ENCODE measurements at places on chromosomes 5 and 9.

- no peak for DNase-seq
Measured at GRCh38 chr9:3200331-3200774, 325.4 kb downstream of the RFX3 start.

DNA sequence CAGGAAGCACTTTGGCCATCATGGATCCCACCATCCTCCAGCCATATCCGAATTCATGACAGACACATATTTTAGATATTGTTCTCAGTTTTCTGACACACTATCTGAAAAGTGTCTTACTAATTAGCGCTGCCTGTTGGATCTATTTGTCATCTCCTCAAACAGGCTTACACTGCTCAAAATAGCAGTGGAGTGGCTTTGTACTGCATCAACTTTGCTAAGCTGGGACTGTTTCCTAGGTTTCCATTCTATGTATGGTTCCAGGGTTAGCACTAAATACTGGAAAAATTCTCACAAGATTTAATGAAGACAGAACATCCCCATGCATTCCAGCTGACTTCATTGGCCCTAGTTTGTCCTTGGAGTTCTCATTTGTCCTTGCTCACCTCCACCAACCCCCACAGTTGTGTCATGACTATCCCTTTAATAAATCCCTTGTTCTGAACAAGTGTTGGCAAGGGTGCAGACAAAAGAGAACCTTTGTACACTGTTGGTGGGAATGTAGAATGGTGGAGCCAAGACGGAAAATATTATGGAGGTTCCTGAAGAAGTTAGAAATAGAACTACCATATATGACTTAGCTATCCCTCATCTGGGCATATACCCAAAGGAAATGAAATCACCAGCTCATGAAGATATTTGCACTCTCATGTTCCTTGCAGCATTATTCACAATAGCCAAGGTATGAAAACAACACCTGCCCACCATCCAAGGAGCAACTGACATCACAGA is 136.5 kb upstream of the RAI14 start:
- DNase-seq = no peak

DNA sequence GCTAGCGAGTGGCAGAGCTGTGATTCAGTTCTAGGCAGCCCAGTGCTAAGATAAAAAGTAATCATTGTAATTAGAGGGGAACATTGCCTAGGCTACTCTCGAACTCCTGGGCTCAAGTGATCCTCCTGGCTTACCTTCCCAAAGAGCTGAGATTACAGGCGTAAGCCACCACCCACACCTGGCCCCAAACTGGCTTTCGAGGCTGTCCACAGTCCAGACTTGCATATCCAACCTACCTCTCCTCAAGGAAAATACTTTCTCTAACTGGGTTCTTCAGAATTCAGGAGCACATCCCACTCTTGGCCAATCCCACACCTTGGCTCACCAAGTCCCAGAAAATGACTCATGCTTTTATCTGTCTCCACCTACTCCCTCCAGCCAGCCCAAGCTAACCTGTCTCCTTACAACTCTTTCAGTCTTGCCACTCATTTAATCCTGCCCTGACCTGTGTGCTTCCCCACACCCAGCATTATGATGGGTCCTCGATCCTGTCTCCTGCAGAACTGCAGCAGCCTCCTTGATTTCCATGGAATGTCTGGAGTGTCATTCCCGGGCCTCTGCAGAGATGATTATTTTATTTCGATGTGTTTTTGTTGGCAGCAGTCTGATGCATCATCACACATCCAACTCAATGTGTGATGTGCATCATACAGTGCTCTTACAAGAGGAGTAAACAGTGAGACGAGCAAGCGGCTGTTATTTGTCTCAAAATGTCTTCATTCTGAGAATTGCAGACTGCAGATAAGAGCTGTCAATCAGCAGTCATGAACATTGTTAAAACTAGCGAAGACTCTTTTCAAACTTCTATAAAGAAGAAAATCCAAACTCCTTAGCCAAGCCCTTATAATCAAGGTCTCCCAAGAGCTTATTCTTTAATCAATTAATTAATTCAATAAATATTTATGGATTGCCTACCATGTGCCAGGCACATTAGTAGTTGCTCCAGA is 167.3 kb downstream of the SEC61B start:
- no peak for DNase-seq

DNA sequence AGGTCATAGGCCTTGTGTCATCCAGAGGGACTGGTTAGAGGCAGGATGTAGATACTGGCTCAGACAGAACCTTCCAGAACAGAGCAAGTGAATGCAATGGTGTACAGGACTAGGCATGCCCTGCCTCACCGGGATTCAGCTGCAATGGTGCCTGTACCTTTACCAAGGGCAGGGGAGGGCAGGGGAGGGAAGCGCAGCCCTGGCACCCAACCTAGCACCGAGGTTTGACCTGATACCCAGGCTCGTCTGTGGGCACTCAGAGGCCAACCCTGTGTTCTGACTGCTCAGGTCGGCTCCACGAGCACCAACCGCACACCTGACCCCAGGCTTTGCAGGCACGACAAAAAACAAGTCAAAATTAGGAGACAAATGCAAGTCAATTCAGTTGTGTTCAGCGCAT is 47.3 kb upstream of the GFPT2 start:
- no peak for DNase-seq

DNA sequence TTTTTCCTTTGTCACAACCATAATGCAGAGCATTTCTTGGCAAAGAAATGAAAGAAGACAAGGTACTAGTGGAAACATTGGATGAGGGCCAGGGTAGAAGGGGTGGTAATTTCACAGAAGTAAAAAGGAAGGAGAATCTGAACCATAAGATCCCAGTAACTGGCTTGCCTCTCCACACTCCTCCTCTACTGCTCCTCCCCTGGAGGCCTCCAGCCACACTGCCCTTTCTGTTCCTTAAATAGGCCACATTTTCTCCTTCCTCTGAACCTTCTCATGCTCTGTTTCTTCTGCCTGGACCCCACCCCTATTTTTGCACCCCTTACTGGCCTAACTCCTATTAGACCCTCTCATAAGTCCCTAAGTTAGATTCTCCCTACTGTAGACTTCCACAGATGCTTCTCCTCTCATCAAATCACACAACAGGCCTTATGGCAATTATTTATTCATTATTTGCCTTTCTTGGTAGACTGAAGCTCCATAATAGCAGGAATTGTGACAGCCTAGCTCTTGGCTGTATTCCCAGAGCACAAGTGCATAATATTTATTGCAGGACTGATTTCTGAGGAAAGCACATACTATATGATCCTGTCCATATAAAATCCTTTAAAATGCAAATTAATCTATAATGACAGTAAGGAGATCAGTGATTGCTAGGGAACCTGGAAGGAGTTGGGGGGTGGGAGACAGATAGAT is 31.3 kb upstream of the GRIA1 start:
- DNase-seq = no peak

- no peak for DNase-seq
Measured at GRCh38 chr5:111782216-111782615, 25.2 kb upstream of the NREP start.

GRCh38 chr9:123548741-123549545 is 192.9 kb downstream of the CRB2 start:
- DNase-seq = no peak

DNA sequence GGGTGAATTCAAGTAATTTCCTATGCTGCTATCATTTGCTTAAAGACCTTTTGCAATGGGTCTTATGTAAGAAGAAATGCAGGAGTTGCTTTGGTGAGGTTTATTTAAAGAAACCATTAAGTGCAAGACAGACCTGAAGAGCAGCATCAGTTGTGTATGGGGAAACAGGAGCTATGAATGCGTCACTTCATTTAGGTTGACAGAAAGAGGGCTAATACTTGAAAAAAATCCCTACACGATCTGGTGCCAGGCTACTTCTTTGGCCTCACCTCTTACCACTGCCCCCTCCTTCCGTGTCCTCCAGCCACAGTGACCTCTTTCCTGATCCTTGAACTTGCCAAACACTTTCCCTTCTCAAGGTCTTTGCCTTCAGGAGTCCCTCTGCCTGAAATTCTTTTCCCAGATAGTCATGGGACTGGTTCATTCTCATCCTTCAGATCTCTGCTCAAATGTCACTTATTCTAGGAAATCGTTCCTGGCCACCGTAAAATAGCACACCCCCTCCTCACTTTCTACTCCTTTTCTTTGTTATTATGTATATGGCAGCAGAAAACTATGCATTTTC is 1.4 kb upstream of the JAK2 start:
- no peak for DNase-seq

- DNase-seq = no peak
Measured at GRCh38 chr9:124706685-124707084, 64.4 kb downstream of the NR6A1 start.

- DNase-seq = no peak
Measured at GRCh38 chr5:61089351-61089750, 72.9 kb downstream of the SMIM15 start.

GRCh38 chr9:122456123-122456522 is 21.6 kb downstream of the OR1J1 start:
- no peak for DNase-seq

DNA sequence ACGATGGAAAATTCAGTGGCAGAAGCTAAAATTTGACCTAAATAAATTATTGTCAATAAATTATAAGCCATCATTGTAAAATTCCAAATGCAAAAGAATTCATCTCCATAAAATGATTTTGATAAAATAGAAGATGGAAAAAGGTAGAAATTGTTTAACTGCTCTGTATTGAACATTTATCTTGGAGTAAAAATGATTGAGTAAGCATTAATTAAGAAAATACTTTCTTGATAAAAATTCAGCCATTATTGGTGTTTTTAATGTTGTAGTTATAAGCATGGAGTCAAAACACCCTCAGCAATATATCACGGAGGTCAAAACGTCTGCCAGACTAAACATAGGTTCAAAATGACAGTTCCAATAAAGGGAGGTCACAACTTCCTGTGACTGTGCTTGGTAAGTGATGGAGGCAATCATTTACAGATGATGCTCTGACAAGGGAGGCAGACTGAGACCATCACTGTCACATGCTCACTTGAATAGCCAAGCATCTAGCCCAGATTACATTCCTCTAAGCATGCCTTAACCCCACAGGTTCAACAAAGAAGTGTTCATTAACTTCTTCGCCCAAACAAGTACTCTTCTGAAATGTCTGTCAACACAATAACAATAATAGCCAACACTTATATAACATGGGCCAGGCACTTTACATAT is 69.5 kb downstream of the SH3TC2 start:
- no peak for DNase-seq

DNA sequence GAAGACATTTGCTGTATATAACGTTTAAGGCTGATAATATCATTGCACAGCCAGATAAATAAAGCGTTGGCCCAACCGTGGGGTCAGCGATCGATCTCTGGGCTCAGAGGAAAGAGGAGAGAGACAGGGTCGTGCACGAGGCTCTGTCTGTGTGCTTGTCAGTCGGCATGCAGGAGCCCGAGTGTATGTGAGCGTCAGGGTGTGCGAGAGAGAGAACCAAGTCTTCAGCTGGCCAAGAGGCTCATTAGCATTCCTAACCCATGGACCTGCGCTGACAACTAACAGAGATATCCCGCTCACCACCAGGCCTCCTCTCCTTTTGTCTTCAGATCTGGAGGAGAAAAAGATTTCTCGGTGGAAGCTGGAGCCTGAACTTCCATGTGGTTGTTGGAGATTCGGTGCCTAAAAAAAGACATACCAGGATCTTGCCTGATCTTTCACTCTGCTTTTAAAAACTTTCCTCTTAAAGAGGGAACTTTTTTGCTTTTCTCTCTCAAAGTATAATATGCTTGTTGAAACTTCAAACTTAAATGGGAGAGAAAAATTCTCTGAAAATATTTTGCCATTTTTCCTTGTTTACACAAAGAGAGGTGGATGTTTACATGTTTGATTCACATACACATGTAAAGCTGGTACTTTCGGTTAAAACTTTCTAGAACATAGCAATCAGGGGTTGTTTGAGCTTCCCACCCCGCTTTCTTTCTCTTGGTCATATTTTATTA is 16.5 kb downstream of the NR2F1 start:
- DNase-seq = no peak

DNA sequence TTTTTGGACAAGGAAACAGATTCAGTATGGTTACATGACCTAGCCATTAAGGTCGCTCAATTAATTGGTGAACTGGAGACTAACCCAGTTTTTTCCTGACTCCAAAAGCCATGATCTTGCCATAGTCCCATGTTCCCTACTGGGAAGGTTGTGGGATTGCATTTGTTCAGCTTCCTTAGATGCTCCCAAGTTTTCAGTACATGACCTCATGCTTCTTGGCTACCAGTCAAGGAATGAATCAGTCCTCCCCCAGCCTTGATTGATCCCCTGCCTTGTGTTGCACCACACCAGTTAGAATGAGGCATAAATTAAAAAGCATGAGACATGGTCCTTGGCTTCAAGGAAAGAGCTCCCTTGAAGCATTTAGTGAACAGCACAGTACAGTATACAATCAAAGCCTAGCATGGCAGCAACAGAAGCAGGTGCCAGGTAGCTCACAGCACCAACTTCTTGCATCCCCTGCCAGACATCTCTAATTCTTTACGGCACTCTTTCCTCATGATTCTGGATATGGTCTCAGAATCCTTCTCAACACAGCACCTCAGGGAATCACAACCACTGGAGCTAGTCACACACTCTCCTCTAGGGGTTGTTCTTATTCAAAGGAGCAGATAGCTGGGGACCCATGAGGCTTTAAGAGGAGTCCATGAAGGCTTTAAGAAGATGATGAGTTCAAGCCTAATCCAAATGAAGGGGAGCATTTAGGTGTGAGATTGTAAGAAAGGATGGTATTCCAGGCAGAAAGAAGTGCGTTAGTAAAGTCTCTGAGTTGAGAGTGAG is 295.5 kb upstream of the CLINT1 start:
- peak; percentile 43 for DNase-seq

- DNase-seq = no peak
Measured at GRCh38 chr9:76729980-76730737, 34.1 kb upstream of the PCA3 start.

DNA sequence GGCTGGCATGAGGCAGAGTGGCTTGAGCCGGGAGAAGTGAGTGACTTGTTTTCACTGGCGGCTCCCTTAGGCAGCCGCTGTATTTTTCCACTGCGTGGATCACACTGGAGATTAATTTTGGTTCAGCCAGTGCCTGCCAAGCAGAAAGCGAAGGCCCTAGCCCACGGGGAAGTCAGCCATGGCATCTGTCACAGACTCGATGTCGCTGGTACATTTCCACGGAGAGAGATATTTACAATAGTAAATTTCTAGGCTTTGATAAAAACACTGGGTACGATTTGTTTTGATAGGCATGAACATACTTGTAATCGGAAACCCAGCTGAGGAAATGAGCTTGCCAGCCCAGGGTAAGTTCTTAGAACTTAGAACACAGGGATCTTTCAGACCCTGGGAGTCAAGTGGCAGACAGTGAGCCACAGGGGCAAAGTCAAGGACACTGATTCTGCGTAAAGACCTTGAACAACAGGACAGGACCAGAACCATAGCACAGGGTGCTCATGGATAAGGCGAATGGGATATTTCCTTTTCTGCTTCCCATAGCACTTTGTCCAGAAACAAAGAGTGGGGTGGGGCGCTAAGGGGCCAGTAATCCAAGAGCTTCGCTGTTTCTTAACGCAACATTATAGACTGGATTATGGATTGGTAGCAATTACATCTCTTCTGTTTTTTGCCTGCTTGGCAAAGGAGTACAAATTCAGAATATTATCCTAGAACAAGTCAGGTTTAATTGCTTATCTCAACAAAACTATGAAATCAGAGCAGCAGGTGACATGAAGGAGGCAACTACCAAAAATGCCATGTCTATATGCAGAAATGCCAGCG is 4.5 kb downstream of the DUSP1 start:
- DNase-seq = peak; percentile 89

Data from body of pancreas (tissue), 4 donors.